RPMI7951 (cell line): ENCODE measurements at places on chromosomes 3 and 15. TPM values are rescaled to one million over a fixed set of nuclear protein-coding genes. Genes with fewer than 3 reads are reported as not detected.
A peak's percentile ranks its signal among the peaks of the same experiment; 100 is the strongest.

Gene TMEM207
- total RNA-seq, result not detected in 2 replicates

Gene SNTN
- total RNA-seq, result not detected in 2 replicates

Gene TGM4
- under 0.01 TPM in 1 of 2 replicates, not detected in the other for total RNA-seq

Gene CD96
- total RNA-seq, result 2.2 and 4.2 TPM in 2 replicates

Gene ZNF619
- 6.3 and 7.6 TPM in 2 replicates for total RNA-seq

Gene GOLGA8G
- total RNA-seq, result not detected in 2 replicates

Gene BFSP2
- not detected in 2 replicates for total RNA-seq

Gene ONECUT1
- not detected in 2 replicates for total RNA-seq

DNA sequence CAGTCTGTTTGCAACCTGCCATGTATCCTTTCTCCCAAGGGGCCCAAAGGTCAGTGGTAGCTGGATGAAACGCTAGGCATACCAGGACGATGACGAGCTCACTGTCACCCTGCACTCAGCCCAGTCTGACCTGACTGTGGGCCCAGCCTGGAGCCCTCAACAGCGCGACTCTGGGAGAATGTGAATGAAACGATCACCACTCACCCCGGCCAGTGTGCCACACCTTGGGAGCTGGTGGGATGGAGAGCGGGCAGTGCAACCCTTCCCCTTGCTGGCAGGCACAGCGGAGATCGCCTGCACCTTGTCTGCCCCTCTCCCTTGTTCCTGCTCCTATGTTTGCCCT is 27.2 kb downstream of the SRPRB start:
- DNase-seq, result no peak

GRCh38 chr15:30073915-30074314 is 8.8 kb upstream of the GOLGA8J start:
- DNase-seq, result no peak

GRCh38 chr15:48644827-48645557 is 517 bp downstream of the FBN1 start:
- peak; percentile 86 for DNase-seq

- no peak for DNase-seq
Measured at GRCh38 chr15:56913670-56914069, 4.8 kb upstream of the TCF12 start.

- no peak for DNase-seq
Measured at GRCh38 chr3:151262871-151263525, 15.3 kb downstream of the P2RY14 start.

DNA sequence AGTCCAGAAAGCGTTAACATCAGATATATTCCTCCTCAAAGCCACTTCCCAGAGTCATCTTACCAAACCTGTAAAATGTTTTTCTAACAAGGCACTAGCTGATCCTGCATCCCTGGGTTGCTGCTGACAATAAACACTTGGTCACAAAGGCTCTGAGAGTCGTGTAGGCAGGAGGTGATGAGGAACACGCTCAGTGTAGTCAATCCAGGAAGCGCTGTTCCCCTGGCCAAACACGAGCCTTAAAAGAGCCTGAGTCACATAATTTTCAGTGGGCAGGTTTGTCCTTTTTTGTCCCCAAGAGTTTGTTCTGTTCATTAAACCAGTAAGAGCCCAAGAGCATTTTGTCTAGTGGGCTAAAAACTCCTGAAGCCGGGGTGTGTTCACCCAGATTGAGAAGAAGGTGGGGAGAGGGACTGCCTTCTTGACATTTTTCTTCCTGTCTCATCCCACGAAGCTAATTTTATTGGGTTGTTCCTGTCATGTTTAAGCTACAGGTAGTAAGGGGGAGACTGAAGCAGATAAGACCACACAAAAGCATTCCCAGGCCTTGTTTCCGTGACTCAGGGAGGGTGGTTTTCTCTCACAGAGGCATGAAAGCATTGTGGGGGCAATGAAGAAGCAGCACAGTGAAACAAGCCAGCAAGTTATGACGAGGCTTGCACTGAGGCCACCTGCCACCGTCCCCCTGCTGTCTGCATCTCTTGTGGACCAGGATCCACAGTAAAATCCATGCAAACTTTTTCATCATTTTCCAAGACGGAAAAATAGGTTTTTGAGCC is 73.7 kb downstream of the FOXB1 start:
- no peak for DNase-seq

- no peak for DNase-seq
Measured at GRCh38 chr3:4655145-4656045, 162.2 kb downstream of the ITPR1 start.

- no peak for DNase-seq
Measured at GRCh38 chr3:140509534-140509933, 168.3 kb upstream of the TRIM42 start.

GRCh38 chr15:77860071-77860691 is 217.3 kb downstream of the TBC1D2B start:
- DNase-seq, result no peak

DNA sequence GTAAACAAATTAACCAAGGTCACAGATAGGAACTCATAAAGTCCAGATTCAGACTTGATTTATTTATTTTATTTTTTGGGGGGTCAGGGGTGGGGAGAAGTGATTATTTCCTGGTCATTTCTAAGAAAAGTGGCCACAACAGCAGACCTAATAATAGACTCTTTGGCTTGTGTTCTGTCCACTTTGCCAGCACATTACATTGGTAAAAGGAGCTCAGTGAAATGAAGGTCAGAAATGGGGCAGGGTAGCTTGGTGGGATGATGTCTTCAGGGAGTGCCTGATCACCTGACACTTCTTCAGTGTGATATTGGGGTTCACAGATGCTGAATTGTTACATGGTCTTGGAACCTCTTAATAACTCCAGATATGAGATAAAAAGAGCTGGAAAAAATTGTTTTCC is 10.1 kb downstream of the VPS8 start:
- no peak for DNase-seq

DNA sequence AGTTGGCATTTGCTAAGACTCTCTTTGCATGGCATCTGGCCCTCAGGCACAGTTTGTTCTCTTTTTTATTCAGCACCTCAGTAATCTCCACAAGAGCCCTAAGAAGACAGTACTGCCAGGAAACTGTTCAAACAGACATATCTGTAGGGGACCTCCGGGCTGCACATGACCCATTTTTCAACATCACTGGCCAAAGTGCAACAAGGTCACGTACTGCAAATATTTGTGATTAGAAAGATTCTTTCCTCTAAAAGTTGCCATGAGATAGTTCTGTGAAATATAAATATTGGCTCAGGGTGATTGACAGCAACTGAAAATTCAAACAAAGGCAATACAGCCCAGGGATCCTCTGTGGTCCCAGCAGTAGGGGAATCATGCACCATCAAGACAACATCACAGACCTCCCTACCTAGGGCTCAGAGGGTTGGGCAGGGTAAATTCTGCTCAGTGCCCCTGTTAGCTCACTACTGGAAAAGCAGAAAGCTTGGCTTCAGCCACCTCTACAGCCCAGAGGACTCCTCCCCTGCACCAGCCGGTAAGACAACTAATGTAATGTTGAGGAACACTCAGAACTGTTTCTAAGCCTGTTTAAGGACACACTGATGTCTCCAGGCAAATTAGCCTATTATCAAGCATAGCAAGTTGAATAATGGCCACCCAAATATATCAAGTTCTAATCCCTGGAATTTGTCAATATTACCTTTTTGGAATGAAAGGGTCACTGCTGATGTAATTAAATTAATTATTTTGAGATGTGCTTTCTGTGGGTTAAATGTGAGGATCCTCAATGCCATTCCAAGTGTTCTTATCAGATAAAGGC is 117.4 kb upstream of the LPP start:
- no peak for DNase-seq

DNA sequence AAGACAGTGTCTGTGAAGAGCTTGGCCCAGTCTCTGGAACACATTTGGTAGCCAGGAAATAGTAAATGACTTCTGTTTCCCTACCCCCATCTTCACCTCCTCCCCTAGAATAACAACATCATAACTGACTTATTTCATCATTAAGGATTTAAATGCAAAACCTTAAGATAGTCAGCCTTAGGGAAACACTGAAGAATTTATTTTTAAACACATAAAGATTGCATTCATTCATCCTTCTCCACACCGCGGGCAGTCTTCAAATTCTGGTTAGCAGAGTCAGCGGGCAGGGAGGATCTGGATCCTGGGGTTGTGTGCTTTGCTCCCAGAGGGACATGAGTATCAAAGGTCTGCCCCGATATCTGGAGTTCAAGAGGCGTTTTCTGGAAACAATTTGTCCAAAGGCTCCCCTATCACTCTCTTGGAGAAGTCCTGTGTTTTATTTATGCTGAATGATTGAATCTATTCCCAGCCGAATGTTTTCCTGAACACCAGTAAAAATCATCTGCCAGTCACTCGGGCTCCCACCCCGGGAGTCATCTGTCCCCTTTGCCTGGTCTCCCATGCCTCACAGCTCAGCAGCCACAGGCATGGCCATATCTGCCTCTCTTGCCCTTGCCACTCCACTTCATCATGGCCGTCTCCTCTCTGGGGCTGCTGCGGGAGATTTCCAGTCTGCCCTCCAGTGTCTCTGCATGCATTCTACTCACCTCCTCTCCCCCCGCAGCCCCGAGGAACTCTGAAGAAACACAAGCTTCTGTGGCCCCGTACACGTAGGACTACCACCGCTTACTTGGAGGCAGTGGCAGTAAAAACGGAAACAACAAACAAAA is 234.7 kb upstream of the CTDSPL start:
- DNase-seq, result peak; percentile 32

DNA sequence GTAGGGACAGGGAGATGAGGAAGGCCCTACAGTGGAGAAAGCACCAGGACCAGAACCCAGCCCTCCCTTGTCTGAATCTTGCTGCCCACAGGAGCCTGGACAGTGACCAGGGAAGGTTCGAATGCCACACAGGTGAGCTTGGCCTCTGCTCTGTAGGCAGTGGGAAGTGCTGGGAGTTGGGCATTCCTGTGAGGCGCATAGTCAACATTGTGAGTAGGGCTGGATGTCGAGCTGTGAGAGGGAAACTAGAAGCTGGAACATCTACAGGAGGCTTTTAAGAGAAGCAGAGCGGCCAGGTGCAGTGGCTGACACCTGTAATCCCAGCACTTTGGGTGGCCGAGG is 20.3 kb upstream of the ALAS1 start:
- DNase-seq, result no peak

DNA sequence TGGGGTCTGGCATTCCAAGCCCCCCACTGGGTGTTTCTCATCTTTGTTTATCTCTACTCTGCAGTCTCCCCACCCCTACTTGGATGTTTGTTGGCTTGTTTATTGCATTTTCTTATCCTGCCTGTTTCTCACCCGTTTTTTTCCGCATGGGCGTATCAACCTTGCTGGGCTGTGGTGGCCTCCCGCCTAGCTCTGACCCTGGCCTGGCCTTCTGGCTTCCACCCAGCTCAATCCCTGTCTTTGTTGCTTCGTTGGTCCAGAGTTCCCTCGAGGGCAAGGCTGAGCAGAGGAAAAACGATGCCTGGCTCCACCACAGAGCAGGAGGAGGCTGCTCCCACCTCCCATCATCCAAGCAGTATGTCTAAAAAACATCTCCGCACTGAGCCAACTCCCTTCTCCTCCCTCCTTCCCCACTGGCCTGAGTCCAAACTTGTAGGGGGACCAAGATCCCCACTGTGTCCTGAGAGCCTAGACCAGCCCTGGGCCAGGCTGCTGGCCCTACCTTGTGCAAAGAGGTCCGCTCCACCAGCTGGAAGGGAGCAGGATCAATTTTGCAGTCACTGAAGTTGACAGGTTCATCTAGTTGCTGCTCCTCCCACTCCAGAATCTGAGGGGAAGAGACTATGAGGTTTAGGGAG is 9.8 kb downstream of the CLCN2 start:
- no peak for DNase-seq

DNA sequence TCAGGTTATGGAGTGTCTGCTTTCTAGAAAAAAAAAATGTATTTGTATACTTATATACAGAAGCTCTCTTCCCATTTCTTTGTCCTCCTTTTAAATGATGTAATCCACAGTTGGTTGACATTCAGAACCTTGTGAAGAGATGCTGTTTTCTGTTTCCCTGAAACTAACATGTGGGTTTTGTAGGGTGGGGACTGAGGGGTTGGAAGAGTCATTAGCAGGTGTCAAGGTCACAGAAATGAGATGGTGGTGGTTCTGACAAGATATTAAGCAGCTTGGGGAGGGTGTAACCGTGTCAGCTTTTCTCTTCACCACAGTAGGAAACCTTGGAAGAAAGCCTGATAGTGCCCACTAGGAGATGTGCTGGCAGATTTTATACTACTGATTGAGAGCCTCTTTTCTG is 2.4 kb downstream of the RASA2 start:
- DNase-seq, result no peak

GRCh38 chr15:29675791-29676301 is 146.4 kb downstream of the TJP1 start:
- no peak for DNase-seq

- no peak for DNase-seq
Measured at GRCh38 chr15:37517191-37517895, 417.0 kb upstream of the MEIS2 start.

GRCh38 chr15:91400481-91400880 is 300.4 kb downstream of the SV2B start:
- DNase-seq, result no peak

GRCh38 chr15:39685999-39686613 is 96.5 kb downstream of the FSIP1 start:
- peak; percentile 61 for DNase-seq

- DNase-seq, result peak; percentile 88
Measured at GRCh38 chr3:191499307-191500080, 38.5 kb downstream of the PYDC2 start.

DNA sequence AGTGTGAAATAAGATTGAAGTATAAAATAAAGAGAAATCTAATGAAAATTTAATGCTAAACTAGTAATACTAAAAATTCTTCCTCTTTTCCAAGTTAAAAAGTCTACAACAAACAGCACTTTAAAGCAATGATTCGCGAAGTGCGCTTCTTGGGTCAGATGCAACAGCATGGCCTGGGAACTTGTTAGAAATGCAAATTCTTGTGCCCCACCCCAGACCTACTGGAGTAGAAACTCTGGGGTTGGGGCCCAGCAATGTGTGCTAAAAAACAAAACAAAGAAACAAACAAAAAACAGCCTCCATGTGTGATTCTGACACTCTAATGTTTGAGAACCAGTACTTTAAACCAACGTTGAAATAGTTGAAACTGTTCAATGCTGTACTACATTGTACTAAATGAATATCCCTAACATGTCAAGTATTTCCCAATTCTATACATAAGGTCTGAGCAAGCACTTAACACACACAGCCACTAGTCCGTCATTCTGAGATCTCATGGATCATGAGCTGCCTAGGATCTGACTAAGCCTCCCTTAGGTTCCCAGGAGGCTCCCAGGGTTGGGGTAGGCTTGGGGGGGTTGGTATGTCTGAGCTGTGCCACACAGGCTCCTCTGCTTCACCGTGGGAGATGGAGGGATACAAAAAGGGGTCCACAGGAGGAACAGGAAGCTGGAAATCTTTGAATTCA is 6.1 kb downstream of the RASGRP1 start:
- DNase-seq, result no peak
